ENCODE measurements at places on chromosomes 2 and 18.
A peak's percentile ranks its signal among the peaks of the same experiment; 100 is the strongest.

DNA sequence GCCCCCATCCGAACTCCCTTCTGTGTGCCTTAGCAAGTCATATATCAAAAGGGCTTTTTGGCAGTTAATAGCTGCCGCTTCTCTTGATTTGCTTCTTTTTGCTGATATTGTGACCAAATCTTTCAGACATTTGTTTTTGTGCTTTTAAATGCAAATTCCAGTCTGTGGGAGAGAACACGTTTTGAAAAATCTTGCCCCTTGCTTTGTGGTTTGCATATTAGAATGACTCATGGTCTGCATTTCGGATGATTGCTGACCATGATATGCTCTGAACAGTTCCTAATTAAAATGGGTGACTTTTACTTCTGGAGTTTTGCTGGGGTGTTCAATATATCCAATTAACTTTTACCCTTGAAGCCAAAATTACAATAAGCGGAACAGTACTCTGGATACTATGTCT, 58.2 kb upstream of the ST6GAL2 start:
- no peaks in the 10 kb centered on the region for H3K27me3 ChIP-seq
- no peaks in the 10 kb centered on the region for H3K4me1 ChIP-seq
- H3K4me3 ChIP-seq = no peak overlapping the region
- no peak for DNase-seq
- H3K27ac ChIP-seq = no peak overlapping the region

- no peak overlapping the region for H3K27ac ChIP-seq
- DNase-seq = no peak
- H3K4me1 ChIP-seq = peaks cover 5% of the 10 kb centered on the region
- no peak overlapping the region for H3K4me3 ChIP-seq
- H3K36me3 ChIP-seq = no peaks in the 10 kb centered on the region
- no peaks in the 10 kb centered on the region for H3K27me3 ChIP-seq
These were observed 212.2 kb downstream of the CAMKMT start for GRCh38 chr2:44573996-44574395.

DNA sequence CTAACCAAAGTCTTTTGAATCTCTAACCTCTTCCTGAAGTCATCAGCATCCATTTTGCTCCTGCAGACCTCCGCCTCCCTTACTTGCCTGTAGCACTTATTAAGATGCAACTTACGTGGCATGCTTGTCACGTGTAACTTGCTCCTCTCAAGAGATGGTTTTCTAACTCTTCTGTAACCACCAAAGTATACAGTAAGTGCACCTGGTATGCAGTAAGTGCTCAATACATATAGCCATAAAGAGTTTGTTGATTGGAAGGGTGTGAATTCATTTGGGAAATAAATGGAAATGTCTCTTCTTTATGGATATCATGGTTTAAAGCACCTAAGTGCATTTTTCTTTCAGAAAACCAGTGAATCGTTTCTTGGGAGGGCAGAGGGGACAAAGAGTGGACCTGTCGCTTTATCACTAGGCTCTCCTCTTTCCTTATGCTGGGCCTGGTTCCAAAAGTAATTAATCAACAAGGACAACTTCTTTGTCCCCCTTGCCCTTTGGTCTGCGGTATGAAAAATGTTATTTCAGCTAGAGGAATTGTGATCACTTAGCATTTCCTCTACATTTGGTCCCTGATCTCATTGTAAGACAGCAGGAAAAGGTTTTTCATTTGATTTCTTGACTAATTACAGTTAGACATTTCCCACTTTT, 370.0 kb upstream of the SPRED2 start:
- no peak for DNase-seq
- H3K27ac ChIP-seq = no peak overlapping the region
- H3K36me3 ChIP-seq = no peaks in the 10 kb centered on the region
- H3K27me3 ChIP-seq = no peaks in the 10 kb centered on the region

DNA sequence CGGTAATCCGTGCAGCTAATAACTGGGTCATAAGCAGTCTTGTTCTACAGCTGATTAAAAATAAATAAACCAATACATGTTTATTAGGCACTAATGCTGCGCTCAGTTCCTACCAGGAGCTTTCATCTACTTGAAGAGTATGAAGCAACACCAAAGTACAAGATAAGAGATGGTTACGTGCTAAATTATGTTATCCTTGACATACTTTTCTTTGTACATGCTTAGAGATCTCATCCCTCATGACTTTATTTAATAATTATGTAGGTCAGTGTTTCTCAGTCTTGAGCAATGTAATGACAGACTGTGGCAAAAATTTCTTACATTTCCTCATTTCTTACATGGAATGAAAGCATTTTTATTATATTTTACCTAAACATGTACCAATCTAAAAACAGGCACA, 54.6 kb upstream of the COBLL1 start:
- no peaks in the 10 kb centered on the region for H3K36me3 ChIP-seq
- no peak overlapping the region for H3K4me3 ChIP-seq
- H3K27me3 ChIP-seq = no peaks in the 10 kb centered on the region

GRCh38 chr18:25310045-25310444, 41.9 kb downstream of the ZNF521 start:
- DNase-seq = no peak
- no peak overlapping the region for H3K4me3 ChIP-seq
- no peaks in the 10 kb centered on the region for H3K36me3 ChIP-seq
- H3K4me1 ChIP-seq = no peaks in the 10 kb centered on the region
- no peak overlapping the region for H3K27ac ChIP-seq

DNA sequence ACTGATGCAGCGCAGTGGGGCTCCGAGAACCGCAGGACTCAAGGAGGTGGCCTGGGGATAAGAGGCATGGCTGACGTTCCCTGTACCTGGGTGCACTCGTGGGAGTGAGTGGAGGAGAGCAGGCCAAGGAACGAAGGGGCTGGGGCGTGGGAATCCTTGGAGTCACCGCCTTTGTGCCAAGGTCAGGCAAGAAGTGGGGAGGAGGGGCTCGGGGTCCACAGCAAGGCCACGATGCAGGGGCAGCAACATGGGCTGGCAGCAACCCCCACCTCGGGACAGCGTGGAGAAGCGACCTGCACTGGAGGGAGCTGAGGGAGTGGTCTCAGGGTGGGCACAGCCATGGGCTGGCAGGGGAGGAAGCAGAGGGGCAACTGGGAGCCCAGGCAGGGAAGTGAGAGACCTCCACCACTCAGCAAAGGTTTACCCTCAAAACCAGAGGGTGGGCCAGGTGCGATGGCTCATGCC, 18.6 kb downstream of the ARID5A start:
- H3K4me3 ChIP-seq = no peak overlapping the region
- H3K27me3 ChIP-seq = no peaks in the 10 kb centered on the region
- DNase-seq = no peak
- peaks cover 2% of the 10 kb centered on the region for H3K4me1 ChIP-seq
- no peak overlapping the region for H3K27ac ChIP-seq

- DNase-seq = peak; percentile 92
- peak overlapping the region; percentile 8 for H3K4me3 ChIP-seq
- H3K4me1 ChIP-seq = peaks cover 44% of the 10 kb centered on the region
- H3K27ac ChIP-seq = peak overlapping the region; percentile 28
- no peaks in the 10 kb centered on the region for H3K36me3 ChIP-seq
- no peaks in the 10 kb centered on the region for H3K27me3 ChIP-seq
These were observed 10.5 kb downstream of the ONECUT2 start for GRCh38 chr18:57445488-57446319.

GRCh38 chr2:173193925-173194324, 118.3 kb downstream of the MAP3K20 start:
- no peaks in the 10 kb centered on the region for H3K4me1 ChIP-seq
- H3K36me3 ChIP-seq = peaks cover 14% of the 10 kb centered on the region
- no peak for DNase-seq
- no peaks in the 10 kb centered on the region for H3K27me3 ChIP-seq
- H3K4me3 ChIP-seq = no peak overlapping the region
- no peak overlapping the region for H3K27ac ChIP-seq

DNA sequence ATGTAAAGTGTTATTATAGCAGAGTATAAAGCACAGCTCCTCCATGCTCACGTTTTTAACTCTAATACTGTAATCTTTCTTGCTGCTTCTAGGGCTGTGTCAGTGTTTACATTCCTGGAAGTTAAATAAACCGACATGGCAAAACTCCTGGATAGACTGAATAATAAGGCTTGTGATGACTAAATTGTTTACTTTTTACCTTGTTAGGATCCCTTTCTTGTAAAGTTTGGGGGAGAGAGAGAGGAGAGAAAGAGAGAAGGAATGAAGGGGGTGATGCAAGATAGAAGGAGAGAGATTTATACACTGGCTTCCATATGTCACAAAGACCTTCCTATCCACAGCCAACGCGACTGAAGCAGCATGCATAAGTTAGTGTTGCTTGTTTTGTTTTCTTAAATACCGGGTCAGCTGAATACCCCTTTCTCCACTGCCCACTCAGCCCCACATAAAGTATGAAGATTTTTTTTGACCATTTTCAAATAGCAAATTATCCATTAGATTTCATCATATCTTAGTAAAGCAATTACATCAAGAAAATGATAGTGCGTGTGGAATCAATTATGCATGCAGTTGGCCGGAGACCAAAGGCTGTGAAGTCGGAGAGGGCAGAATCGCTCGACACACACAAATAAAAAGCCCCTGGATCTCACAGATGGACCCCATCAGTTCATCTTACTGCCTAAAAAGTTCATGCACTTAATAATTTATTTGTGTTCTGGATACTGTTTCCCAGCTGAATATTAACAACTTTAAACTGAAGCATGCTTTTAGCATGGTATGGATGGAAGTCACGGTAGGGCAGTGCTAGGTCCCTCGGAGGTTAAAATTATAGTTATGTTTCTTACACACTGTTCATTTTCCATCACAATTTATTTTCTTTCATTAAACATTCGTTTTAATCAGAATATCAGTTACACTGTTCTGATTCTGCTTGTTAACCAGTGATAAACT, 20.1 kb downstream of the BCL11A start:
- no peaks in the 10 kb centered on the region for H3K36me3 ChIP-seq
- DNase-seq = no peak
- no peaks in the 10 kb centered on the region for H3K4me1 ChIP-seq
- H3K27ac ChIP-seq = no peak overlapping the region
- H3K27me3 ChIP-seq = no peaks in the 10 kb centered on the region

DNA sequence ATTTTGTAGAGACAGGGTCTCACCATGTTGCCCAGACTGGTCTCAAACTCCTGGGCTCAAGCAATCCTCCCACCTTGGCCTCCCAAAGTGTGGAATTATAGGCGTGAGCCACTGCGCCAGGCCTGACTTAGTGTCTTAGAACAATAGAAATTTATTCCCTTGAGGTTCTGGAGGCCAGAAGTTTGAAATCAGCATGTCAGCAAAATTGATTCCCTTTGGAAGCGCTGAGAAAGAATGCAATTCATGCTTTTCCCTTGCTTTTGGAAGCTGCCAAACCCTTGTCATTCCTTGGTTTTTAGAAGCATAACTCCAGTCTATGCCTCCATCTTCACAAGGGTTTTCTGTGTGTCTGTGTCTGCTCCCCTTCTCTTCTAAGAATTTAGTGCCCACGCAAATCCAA, 20.7 kb downstream of the ST8SIA3 start:
- H3K4me1 ChIP-seq = no peaks in the 10 kb centered on the region
- no peaks in the 10 kb centered on the region for H3K36me3 ChIP-seq
- no peak overlapping the region for H3K27ac ChIP-seq
- no peaks in the 10 kb centered on the region for H3K27me3 ChIP-seq
- H3K4me3 ChIP-seq = no peak overlapping the region

DNA sequence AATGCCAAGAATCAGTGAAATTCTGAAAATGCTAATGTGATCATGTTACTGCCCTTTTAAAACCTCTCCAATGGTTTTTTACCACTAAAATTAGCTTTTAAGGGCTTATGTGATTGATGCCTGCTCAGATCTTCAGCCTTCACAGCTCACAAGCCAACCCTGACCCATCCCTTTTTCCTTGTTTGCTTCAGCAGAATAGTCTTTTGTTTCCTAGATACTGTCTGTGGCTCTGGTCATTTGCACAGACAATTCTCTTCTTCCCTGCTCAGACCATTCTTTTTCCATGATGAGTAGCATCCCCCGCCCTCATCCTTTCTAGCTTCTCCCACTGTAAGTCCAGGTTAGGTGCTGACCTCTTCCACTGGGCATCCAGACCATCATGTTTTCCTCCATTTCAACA, 164.9 kb upstream of the NT5C1B start:
- H3K4me1 ChIP-seq = no peaks in the 10 kb centered on the region
- no peaks in the 10 kb centered on the region for H3K27me3 ChIP-seq
- H3K27ac ChIP-seq = no peak overlapping the region
- no peaks in the 10 kb centered on the region for H3K36me3 ChIP-seq

DNA sequence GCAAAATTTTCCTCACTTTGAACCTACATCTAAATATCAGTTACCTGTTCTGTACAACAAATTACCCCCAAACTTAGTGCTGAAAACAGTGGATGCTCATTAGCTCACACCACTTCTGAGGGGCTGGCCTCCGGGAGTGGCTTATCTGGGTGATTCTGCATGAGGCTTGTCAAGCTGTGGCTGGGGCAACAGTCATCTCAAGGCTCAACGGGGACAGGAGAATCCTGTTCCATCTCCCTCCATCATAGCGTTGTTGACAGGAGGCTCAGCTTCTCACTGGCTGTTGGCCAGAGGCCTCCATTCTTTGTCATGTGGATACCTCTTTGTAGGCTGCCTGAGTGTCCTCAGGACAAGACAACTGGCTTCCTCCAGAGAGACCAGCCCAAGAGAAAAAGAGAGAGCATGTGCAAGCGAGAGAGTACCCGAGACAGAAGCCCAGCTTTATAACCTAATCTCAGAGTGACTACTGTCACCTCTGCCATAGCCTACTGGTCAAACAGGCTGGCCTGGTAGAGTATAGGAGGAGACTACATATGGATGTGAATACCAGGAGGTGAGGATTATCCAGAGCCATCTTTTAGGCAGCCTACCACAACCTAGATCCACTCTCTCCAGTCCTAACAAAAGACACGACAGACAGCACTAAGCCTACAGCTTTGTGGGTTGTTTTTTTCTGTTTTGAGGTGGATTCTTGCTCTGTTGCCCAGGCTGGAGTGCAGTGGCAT, 79.1 kb downstream of the AOX1 start:
- DNase-seq = no peak
- H3K36me3 ChIP-seq = peaks cover 92% of the 10 kb centered on the region
- no peak overlapping the region for H3K27ac ChIP-seq
- H3K4me3 ChIP-seq = no peak overlapping the region

DNA sequence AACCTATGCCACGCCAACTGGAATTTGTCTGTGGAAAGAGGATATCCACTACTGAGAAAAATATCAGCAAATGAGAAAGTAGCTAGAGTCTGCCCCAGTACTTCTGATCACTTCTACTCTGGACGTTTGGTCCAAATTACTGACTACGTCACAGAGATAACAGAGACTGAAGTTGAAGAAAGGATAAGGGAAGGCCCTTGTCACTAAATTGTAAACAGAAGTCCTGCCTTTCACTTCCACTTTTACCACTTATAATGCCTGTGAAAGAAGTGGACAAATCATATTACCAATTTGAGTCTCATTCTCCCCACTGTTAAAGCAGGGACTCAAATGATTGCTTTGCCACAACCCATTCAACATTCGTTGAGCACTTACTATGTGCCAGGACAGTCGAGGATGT, 173.9 kb upstream of the ERBB4 start:
- H3K27ac ChIP-seq = no peak overlapping the region
- H3K36me3 ChIP-seq = no peaks in the 10 kb centered on the region
- H3K27me3 ChIP-seq = no peaks in the 10 kb centered on the region
- DNase-seq = no peak
- H3K4me3 ChIP-seq = no peak overlapping the region

- no peaks in the 10 kb centered on the region for H3K36me3 ChIP-seq
- H3K27ac ChIP-seq = peak overlapping the region; percentile 75
- no peaks in the 10 kb centered on the region for H3K4me1 ChIP-seq
These were observed 50.6 kb upstream of the ZFP36L2 start for GRCh38 chr2:43276962-43277391.
